ENCODE measurements at places on chromosomes 2 and 18. TPM values are rescaled to one million over a fixed set of nuclear protein-coding genes. Genes with fewer than 3 reads are reported as not detected.

Gene CHRND
- not detected for total RNA-seq

Gene RPL37A
- 1,529 TPM for total RNA-seq

Gene EFHD1
- not detected for total RNA-seq

Gene GPR17
- total RNA-seq, result not detected

Gene IL1F10
- total RNA-seq, result not detected

Gene TMEM169
- 0.13 TPM for total RNA-seq

Gene WDSUB1
- 7.1 TPM for total RNA-seq

Gene RUFY4
- total RNA-seq, result not detected

Gene CIB4
- total RNA-seq, result not detected

Gene RAX
- total RNA-seq, result not detected

Gene DIPK1C
- not detected for total RNA-seq

Gene C2orf78
- total RNA-seq, result not detected

Gene ERICH2
- not detected for total RNA-seq

Gene G6PC2
- not detected for total RNA-seq

Gene ICOS
- under 0.01 TPM for total RNA-seq

Gene OXER1
- not detected for total RNA-seq

Gene AQP4
- not detected for total RNA-seq

Gene DES
- not detected for total RNA-seq

Gene HOXD12
- total RNA-seq, result not detected

Gene LYPD6
- 13.3 TPM for total RNA-seq

Gene TEKT4
- not detected for total RNA-seq

Gene ABCG5
- not detected for total RNA-seq

Gene AGXT
- total RNA-seq, result not detected

Gene RNF125
- total RNA-seq, result 4.5 TPM

Gene UGT1A10
- total RNA-seq, result not detected

Gene RGPD4
- not detected for total RNA-seq

Gene HRH4
- total RNA-seq, result not detected

Gene RAB6C
- not detected for total RNA-seq

Gene TRABD2A
- total RNA-seq, result 0.25 TPM

Gene ARHGEF4
- 0.63 TPM for total RNA-seq

Gene IWS1
- 26.2 TPM for total RNA-seq

Gene SCN7A
- total RNA-seq, result not detected

Gene IL18R1
- 0.25 TPM for total RNA-seq

Gene POLE4
- total RNA-seq, result 21.1 TPM

Gene RPRM
- total RNA-seq, result not detected

Gene ABCB11
- total RNA-seq, result not detected

Gene KIDINS220
- 48.9 TPM for total RNA-seq

Gene BMP10
- total RNA-seq, result not detected

Gene ANKRD30BL
- total RNA-seq, result not detected

Gene CYTIP
- total RNA-seq, result not detected

Gene DAPL1
- not detected for total RNA-seq

Gene PIK3C3
- 32.5 TPM for total RNA-seq

Gene SP140
- total RNA-seq, result not detected

Gene LCT
- not detected for total RNA-seq

Gene NEB
- total RNA-seq, result 0.63 TPM

Gene IL1RL1
- total RNA-seq, result 0.13 TPM

Gene MERTK
- total RNA-seq, result 14.0 TPM

Gene COBLL1
- total RNA-seq, result 2.2 TPM
